ENCODE measurements at places on chromosomes 16 and 17.

GRCh38 chr16:89270666-89271345, 53.3 kb downstream of the ZNF778 start:
- no peak for DNase-seq

GRCh38 chr16:59573528-59574271, 839.6 kb upstream of the GOT2 start:
- no peak for DNase-seq

- DNase-seq, result no peak
Measured at GRCh38 chr16:19853132-19853741, 31.4 kb downstream of the GPRC5B start.

- DNase-seq, result no peak
Measured at GRCh38 chr16:73022534-73022933, 25.4 kb downstream of the ZFHX3 start.

DNA sequence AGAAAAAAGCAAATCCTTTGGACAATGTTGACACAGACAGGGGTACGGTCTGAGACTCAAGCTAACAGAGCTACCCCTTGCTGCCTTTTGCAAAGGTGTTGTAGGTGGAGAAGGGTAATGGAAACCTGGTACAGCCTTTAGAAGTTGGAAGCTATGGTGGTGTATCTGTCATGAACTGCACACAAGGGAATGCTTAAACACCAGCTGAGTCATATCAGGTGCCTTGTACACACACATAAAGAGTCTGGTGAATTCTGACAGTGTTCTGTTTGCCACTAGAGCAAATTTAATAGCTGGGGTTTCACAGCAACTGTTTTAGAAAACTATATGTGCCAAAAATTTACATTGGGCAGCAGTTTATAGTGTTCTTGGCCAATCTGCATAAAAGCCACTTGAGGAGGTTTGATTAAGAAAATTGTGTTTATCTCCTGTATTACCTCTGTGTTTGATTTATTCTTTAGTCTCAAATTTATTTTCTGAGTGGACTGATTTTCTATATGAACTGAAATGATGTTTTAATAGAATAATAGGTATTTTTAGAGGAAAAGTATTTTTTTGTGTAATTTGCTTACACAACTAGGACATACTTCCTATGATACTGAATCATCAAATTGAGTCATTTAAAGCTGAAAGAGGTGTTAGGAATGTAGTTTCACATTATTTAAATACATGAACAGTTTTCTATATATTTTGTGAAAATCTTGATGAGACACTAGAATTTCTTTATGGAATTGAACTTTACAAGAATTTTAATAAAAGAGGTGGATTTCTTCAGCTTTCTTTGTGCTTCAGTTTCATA, 136.9 kb downstream of the MAP2K6 start:
- DNase-seq, result no peak

DNA sequence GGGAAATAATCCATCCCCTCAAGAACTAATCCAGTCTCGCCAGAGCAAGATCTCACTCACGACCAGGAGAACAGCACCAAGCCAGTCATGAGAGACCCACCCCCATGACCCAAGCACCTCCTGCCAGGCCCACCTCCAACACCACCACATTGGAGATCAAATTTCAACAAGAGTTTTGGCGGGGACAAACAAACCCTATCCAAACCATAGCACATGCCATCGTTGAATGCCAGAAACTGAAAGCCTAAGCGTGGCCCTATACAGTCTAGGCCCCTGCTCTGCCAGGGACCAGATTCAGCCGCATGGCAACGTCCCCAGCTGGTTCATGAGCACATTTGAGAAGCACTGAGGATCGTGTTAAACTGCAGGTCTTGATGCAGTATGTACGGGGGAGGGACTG, 57.3 kb downstream of the AXIN2 start:
- no peak for DNase-seq

- peak; percentile 86 for DNase-seq
Measured at GRCh38 chr17:80981062-80981902, 10.4 kb upstream of the CHMP6 start.

GRCh38 chr17:55134486-55135157, 130.1 kb upstream of the HLF start:
- DNase-seq, result no peak

- DNase-seq, result no peak
Measured at GRCh38 chr17:40479754-40480480, 21.5 kb downstream of the TNS4 start.

- DNase-seq, result no peak
Measured at GRCh38 chr16:66899945-66900710, 18.6 kb downstream of the CDH16 start.

- DNase-seq, result no peak
Measured at GRCh38 chr16:58428621-58429542, 36.6 kb downstream of the GINS3 start.

DNA sequence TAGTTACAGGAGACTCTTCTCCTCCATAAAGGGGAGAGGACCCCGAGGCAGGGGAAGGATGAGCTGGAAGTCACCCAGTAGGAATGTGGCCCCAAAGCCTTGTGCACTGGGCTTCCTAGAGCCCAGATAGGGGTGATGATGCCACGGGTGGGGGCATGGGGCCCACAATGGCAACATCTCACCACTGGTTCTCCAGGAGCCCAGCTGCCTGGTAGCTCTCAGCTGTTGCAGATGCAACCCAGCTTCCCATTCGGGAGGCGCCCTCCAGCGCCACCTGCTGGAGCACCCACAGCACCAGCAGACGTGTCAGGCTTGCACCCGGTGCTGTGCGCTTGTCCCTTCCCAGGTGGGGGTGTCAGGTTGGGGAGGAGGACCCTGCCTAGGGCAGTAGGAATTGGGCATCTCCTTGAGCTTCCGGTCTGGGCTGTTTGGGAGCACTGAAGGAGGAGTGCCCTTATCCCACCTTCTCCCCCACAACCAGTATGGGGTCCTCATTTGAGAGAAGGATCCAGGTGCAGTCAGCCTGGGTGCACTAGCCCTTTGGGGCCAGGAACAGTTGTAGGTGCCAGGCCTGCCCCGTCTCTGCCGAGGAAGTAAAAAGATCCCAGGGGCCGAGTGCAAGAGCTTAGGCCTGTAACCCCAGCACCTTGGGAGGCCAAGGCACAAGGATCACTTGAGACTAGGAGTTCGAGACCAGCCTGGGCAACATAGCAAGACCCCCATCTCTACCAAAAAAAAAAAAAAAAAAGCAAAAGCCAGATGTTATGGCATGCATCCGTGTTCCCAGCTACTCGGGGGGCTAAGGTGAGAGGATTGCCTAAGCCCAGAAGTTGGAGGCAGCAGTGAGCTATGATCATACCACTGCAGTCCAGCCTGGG, 14.4 kb downstream of the CDIPT start:
- DNase-seq, result peak; percentile 94

DNA sequence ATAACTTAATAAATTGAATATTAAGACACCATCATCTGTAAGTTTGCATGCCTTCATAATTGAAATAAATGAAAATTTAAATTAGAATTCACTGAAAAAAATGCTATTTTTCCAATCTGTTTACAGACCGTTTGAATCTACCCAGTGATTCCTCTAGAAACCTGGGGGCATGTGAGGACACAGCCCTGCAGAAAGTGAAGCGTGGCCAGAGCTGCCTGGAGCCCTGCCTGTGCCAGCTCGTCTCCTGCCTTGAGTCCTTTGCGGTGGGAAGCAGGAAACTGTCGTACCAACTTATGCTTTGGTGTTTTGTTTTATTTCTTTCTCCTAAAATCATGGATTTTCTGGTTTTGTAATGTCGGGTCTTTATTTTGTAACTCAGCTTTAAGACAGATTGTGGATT, 67.8 kb upstream of the FA2H start:
- DNase-seq, result no peak

DNA sequence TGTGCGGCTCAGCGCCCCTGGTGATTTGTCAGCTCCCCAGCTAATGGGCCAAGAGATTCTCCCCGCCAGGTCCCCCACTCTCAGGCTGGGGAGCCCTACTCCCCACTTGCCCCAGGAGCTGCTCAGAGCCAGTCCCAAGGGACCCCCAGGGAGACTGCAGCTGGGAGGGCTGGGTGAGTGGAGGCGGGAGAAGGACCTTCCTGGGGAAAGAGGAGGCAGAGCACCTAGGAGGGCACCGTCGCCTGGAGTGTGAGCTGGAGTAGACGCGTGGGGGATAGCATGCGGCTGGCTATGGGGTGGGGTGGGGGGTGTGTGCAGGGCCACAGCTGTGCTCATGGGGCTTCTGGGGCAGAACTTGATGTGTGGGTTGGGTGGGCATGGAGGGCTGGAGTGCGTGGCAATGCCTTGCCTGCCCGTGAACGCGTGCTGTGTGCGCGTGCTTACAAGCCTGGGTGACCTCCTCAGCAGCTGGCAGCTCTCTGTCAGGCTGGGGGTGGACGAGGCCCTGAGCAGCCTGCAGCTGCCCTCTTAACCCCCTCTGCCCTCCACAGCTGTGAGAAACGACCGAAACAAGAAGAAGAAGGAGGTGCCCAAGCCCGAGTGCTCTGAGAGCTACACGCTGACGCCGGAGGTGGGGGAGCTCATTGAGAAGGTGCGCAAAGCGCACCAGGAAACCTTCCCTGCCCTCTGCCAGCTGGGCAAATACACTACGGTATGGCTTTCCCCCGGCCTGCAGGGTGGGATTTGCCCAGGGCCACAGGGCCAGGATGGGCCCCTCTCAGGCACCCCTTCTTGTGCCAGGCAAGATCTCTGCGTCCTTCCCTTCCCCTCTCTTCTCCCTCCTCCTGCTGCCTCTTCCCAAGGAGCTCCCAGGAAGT, 12.9 kb downstream of the GJD3 start:
- no peak for DNase-seq
